Stimulated activated CD4-positive, alpha-beta T cell treated with anti-CD3 and anti-CD28 coated beads, Interleukin-4, amount 100 ng/mL, for 1 hour (primary cell): ENCODE measurements at places on chromosomes 16 and 17.

DNA sequence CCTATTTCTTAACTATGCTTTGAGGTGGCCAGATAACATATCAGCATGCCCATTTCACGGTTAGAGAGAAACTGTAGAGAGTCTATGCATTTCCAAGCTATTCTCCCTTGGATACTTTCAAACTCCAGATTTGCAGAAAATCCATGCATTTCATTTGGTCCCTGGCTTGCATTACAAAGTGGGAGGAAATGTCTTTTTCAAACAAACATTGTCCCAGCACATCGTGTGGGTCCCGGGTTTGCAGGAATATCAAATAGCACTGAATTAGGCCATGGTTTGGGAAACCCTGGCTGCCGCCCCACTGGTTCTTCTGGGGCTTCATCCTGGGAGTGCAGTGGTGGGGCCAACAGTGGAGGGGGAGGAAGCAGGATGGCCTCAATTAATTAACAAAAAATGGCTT is 171.9 kb downstream of the IRX5 start:
- no peak for DNase-seq

GRCh38 chr16:83926726-83927397 is 26.2 kb upstream of the OSGIN1 start:
- DNase-seq: peak; percentile 72

GRCh38 chr17:10053782-10054540 is 144.4 kb downstream of the GAS7 start:
- DNase-seq: no peak

DNA sequence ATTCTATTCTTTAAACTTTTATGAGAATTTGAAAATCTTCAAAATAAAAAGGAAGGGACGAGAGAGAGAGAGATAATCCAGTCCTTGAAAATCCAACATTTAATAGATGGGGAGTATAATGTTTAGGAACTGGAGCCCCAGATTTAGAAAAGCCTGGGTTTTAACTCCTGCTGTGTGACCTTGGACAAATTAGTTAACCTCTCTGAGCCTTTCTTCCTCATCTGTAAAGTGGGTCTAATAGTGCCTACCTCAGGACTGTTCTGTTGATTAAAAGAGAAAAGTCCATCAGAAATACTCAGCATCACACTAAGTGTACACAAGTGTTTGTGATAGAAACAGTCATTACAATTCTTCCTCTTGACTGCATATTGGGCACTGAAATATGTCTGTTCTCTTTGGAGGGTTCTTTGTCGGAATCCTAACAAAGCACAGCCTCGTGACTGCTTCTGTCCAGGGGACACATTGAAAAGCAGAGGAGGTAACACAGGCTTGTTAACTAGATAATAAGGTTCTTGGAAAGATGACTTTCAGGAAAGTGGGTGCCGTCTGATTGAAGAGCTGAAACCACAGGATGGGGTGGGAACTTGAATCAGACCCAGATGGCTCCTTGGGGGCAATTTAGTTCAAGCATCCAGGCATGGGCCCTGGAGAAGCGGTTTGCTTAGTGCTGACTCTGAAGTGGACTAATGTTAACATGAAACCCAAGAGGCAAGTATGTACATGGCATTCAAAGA is 128.2 kb downstream of the CLEC16A start:
- no peak for DNase-seq

DNA sequence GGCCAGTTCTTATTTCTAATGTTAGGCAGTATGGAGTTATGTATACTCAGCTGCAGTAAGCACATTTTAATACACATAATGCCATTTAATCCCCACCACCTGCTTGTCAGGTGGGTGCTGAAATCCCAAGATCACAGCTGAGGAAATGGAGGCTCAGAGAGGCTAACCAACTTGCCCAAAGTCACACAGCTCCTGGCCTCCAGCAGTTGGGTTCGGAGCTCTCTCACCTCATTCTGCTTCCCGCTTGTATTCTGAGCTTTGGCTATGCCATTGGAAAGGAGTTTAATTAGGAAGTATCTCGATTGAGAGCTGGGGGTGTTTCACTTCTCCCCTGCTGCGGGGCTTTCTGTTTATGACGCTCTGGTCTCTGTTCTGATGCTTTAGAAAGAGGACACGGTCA is 72.6 kb upstream of the CACNG5 start:
- no peak for DNase-seq

GRCh38 chr17:52147872-52148271 is 10.6 kb downstream of the CA10 start:
- DNase-seq: no peak

- DNase-seq: no peak
Observed at GRCh38 chr16:89343501-89344457, 126.3 kb downstream of the ZNF778 start.

GRCh38 chr17:80870401-80870800 is 121.2 kb upstream of the CHMP6 start:
- DNase-seq: no peak

DNA sequence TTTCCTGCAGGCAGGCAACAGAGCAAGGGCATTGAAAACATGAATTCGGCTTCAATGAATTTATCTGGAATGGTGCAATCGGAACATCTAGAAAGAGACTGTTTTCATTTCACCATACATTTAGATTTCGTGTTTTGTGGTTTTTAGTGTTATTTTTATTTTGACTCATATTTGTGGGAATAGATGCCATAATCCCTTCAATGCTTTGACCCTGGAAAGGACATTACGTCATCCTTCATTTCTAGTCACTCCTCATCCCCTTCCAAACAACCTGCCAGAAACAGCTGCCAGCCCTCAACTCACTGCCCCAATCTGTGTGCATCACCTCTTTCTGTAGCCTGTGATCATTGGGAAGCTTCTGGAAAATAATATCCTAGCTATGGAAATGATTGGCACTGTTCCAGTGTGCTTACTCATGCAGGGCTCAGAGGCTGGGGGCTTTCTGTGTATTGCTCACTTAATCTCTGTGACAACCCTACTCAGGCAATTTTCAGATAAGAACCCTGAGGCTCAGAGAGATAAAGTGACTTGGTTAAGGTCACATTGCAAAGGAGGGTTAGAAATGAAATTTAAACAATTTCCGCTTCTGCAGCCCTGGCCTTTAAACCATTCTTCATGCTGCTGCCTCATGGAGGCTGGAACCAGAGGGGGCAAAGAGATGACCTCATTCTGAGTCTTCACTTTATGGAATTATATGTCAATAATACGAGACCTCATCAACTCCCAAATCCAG is 9.5 kb upstream of the KSR1 start:
- DNase-seq: no peak

DNA sequence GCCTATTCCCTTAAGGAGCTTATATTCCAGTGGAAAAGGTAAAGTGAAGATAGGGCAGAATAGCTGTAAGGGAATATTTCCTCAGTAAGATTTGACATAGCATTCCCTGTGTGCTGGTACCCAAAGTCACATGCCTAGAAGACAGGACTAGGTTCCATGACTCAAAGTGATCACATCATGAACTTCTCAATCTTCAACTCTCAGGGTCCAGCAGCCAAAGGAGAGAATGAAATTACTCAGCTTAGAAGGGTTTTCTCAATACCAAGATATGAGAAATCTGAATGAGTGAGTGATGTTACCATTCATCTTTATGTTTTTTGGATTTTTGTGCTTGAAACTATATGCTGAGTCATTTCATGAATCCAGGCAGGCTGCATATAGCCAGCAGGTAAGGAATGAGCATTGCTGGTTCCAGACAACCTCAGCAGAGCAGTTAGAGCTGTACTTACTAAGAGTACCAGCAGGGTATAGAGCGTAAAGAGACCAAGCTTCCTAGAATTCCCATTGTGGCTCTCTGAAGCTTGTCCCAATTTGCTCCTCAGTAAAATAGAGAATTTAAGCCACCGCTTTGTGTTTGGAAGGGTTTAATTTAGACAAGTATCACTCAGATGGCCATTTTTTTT is 91.1 kb downstream of the ANKFN1 start:
- no peak for DNase-seq

DNA sequence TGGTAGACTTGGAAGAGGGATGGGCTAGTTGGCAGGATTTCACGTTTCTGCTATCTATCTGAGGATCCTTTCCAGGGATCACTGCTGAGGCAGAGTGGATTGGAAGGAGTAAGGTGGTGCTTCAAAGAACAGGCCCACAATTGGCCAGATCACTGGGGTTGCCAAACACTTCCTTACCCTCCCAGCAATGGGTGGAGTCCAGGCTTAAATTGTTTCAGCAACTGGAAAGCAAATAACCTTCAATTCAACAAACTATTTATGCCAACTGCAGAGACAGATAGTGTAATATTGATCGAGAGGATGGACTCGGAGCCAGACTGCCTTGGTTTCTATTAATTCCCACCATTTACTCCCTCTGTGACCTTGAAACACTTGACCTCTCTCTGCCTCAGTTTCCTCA is 2.1 kb downstream of the ARRB2 start:
- DNase-seq: no peak

GRCh38 chr16:10156099-10156498 is 26.1 kb downstream of the GRIN2A start:
- DNase-seq: no peak

GRCh38 chr16:66131156-66131807 is 235.2 kb upstream of the CDH5 start:
- DNase-seq: no peak

DNA sequence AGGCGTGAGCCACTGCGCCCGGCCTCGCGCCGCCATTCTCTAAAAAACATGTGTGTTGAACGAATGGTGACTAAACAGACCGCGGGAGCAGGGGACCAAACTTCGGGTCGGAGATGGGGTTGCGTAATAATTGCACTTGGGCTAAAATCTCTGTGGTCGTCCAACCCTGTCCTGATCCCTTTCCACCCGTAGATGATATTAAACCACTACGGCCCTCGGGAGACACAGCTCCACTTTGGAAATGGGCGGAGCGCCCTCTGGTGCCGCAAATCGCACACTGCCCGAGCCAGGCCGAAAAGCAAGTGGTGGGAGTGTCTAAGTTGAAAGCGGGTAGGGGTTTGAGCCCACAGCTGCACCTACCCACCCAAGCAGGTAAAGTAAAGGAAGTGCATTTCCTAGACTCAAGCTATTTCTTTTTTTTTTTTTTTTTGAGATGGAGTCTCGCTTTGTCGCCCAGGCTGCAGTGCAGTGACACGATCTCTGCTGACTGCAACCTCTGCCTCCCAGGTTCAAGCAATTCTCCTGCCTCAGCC is 17.0 kb downstream of the CAVIN1 start:
- peak; percentile 85 for DNase-seq

DNA sequence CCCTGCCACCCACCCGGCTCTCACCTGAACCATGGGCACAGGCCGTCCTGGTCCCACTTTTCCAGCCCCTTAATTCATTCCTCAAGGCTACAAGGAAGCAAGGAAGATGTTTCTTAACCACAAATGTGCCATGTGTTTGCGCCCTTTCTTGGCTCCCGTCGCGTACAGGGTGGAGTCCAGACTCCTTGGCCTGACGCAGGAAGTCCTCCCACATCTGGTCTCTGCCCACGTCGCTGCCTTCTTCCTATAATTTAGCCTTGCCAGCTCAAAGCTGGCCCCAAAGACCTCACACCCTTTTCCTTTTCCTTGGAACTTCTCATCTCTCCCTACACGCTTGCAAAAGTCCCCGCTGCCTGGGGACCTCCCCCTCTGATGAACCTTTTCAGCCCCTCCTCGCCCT is 38.8 kb upstream of the BHLHA9 start:
- no peak for DNase-seq

DNA sequence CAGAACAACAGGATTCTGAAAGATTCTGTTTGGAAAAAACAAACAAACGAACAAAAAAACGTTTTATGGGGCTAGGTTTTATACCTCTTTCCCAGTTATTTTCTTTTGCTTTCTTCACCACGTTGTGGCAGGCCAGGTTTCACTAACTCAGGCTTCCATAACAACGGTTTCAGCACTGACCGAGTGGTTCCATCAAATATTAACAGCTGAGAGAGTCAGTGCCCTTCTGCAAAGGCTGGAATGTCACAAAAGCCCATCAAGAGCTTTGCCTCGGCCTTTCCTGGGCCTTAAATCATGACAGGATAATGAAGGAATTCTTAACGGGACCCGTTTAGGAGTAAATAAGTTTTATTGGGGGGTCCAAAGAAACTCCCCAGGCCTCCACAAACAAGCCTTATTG is 34.2 kb downstream of the MPHOSPH6 start:
- no peak for DNase-seq

DNA sequence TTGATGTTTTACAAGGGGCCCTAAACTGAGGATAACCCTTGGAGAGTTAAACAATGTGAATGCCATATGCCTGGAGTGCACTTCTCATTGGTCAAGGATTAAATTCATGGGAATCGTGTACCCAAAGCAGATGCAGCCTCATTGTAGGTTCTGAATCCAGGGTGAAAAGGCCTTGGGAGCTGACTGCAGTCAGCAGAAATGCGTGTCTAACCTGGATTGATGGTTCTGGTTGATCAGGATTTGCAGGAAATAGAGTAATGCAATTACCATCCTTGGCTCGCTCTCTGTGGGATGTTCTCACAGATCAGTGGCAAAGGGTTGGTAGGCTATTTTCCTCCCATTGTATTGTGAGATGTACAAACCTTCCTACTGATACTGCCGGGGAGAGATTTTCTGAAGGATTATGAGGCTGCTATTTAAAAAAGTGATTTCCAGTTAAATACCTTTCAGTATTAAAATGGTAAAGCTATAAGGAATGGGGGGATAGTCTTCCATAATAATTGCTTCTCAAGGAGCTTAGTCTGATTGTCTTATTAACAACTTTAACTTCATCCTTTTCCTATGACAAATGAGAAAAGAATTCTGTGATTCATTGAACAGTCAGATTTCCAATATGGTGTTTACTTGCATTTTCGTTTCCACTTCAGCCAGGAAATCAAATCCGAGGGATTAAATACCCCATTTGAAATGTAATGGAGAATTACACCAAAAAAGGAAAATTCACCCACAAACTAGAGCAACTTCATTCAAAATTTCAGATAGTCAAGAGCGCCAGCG is 1028.1 kb upstream of the EEF2KMT start:
- DNase-seq: no peak

- DNase-seq: no peak
Observed at GRCh38 chr17:73617501-73617900, 26.7 kb downstream of the SDK2 start.

DNA sequence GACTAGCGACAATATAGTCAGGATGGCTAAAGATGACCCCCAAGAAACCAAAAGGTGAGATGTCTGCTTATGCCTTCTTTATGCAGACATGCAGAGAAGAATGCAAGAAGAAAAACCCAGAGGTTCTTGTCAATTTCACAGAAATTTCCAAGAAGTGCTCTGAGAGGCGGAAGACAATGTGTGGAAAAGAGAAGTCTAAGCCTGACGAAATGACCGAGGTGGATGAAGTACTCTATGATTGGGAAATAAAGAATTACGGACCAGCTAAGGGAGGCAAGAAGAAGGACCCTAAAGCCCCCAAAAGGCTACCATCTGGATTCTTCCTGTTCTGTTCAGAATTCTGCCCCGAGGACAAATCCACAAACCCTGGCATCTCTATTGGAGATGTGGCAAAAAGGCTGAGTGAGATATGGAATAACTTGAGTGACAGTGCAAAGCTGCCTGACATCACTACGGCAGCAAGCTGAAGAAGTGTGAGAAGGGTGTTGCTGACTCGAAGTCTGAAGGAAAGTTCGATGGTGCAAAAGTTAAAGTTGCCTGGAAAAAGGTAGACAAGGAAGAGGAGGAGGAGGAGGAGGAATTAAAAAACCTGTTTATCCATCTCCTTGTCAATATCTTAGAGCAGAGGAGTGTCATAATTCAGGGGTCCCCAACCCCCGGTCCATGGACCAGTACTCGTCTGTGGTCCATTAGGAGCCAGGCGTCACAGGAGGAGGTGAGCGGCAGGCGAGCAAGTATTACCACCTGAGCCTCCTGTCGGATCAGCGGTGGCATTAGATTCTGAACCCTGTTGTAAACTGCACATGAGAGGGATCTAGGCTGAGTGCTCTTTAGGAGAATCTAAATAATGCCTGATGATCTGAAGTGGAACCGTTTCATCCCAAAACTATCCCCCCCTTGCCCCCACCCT is 25.1 kb upstream of the ADGRG1 start:
- DNase-seq: no peak
